ENCODE measurements at places on chromosomes 3 and 15. TPM values are rescaled to one million over a fixed set of nuclear protein-coding genes. Genes with fewer than 3 reads are reported as not detected.

Gene PLSCR1
- total RNA-seq: 149 TPM

Gene PIERCE2
- total RNA-seq: 0.75 TPM

Gene SAMMSON
- 25.6 TPM for total RNA-seq

Gene CILP
- total RNA-seq: 0.84 TPM

Gene CKMT1B
- not detected for total RNA-seq

Data from aorta (tissue), 5 donors.